Astrocyte of the spinal cord (primary cell): ENCODE measurements at places on chromosomes 1 and 21.

GRCh38 chr1:159071970-159072582 lies 4.5 kb downstream of the AIM2 start:
- peak; percentile 72 for DNase-seq

DNA sequence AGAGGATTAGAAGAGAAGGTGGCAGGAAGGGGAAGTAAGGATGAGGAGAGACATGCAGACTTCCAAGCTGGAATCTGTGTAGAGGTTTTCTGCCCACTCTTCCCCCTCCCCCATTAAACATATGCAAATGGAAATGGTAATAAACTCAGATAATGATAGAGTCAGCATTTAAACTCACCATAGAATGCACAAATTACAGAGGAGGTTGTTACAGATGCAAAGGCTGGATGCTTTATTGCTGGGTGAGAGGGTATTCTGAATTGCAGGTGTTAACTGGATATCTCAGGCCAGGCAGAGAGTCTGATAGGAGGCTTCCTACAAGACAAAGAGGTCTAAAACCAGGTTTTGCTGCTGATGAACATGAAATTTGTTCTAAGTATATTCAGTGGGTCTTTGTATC lies 372.5 kb downstream of the SEC16B start:
- DNase-seq: no peak

GRCh38 chr1:207172321-207172720 lies 68.3 kb downstream of the C4BPA start:
- DNase-seq: no peak

GRCh38 chr1:224747578-224747977 lies 131.5 kb downstream of the CNIH3 start:
- peak; percentile 56 for DNase-seq

- peak; percentile 91 for DNase-seq
These were observed 8.5 kb upstream of the COL8A2 start for GRCh38 chr1:36133484-36133883.

GRCh38 chr21:25179116-25179515 lies 428.2 kb downstream of the MRPL39 start:
- DNase-seq: peak; percentile 67

DNA sequence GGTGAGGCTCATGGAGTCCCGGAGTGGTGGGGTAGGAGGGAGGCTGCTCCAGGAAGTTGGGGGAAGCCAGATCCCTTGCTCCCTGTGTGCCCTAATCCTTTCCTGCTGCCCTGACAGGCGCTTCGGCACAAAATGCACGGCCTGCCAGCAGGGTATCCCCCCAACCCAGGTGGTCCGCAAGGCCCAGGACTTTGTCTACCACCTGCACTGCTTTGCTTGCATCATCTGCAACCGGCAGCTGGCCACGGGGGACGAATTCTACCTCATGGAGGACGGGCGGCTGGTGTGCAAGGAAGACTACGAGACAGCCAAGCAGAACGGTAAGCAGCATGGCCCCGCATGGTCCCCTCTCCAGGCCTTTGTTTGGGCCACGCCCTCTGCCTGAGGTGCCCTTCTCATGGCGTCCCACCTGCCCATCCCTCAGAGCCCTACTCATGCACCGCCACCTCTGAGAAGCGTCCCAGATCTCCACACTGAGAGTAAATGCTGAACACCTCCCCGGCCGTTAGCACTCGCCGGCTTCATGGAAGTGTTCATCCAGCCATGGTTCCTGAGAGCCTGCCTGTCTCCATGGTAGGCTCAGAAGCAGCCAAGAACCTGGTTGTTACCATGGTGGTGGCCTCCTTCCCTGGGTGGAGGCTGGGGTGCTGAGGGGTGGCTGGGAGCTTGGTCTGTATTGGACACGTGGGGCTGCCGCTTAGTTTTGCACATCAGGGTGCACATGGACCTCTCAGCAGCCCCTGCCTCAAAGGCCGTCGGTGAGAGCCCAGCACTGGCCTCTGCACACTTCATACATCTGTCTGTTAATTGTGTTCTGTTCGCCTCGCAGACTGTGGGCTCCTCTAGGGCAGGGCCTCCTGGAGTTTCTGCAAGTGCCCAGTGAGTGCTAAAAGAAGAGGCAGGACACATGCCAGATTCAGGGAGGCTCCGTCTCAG lies 36.5 kb downstream of the LHX4 start:
- DNase-seq: no peak

- peak; percentile 28 for DNase-seq
These were observed 7.1 kb upstream of the TMEM61 start for GRCh38 chr1:54973205-54973921.

GRCh38 chr1:157269656-157270375 lies 131.6 kb upstream of the ETV3 start:
- DNase-seq: no peak

DNA sequence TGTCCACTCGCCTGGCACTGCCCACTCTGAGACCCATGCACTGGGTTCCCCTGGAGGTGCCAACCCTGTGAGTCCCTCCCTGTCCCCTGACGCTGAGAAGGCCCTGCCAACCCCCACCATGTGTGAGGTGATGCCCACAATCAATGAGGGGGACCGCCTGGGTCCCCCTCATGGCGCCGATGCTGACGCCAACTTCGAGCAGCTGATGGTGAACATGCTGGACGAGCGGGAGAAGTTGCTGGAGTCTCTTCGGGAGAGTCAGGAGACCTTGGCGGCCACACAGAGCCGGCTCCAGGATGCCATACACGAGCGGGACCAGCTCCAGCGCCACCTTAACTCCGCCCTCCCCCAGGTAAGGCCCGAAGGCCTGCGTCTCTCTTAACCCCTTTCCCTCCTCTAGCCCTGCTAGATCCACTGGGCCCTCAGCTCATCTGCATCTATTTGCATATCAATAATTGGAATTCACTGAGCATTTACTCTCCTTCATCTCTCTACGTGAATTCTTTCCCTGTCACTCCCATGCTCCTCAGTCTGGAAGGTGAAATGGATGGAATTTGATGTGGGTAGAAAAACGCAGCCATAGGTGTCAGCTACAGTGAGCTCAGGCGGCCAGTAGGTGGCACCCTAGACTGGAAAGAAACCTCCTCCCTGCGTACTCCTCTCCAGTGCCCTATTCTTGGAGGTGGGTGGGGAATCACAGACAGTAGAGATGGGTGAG lies 12.8 kb downstream of the PPFIA4 start:
- DNase-seq: peak; percentile 55

DNA sequence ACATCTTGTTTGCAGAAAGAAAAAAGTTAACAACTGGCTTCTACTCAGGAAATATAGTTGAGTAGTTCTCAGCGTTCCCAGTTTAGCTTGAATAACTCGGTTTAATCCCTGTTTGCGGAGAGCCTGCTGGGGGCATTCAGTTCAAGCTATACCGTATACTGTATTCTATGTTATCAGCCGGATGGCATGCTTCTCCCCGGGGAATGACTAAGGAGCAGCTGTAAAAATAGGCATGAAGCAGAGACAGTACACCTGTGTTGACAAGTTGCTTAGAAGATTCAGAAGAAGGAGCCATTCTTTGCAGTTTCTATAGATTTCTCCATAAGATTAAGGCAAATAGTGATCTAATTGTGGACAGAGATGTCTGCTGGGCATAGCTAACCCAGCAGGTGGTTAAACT lies 267.8 kb upstream of the NCAM2 start:
- DNase-seq: peak; percentile 3

GRCh38 chr1:162702628-162703027 lies 70.4 kb downstream of the DDR2 start:
- no peak for DNase-seq

GRCh38 chr1:27633298-27633610 lies 1.7 kb downstream of the FGR start:
- DNase-seq: no peak

GRCh38 chr1:25624156-25624555 lies 7.6 kb downstream of the MAN1C1 start:
- DNase-seq: no peak

GRCh38 chr1:24619376-24619775 lies 23.7 kb upstream of the SRRM1 start:
- no peak for DNase-seq

DNA sequence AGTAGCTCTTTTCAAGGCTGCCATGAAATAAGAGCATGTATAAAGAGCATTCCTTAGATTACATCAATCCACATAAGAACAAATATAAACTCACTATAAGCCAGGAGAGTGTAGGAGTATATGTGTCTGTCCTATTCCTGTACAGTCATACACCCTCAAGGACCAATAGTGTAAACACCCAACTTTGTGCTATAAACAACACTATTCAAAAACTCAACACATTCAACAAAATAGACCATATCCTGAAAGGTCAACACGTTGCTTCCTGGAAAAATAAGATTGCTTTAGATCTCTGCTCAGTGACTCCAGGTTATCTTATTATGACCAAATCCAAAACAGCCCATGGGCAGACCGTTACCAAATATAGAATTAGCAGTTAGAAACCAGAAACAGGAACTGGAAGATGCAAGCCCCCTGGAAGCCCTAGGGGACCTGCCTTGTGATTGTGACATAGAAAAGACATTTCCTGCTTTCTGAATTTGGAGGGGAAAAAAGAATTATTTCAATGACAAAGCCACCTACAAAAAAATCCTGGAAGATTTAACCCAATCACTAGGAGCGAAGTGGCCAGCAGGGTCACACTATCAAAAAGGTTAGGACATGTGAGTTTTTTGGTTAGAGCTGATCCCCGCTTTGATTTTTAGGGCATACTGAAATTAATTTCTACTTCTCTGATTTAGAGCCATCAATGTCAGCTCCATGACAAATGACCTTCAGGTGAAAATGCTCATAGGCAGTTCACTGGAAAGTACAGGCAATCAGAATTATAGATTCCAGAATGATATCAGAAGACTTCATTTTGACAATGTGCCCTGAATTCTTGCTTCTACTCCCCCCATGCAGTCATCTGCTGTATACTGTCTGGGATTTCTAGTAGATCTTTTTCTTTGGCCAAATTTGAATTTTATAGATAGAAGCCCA lies 59.9 kb downstream of the LRRC8C start:
- DNase-seq: no peak

DNA sequence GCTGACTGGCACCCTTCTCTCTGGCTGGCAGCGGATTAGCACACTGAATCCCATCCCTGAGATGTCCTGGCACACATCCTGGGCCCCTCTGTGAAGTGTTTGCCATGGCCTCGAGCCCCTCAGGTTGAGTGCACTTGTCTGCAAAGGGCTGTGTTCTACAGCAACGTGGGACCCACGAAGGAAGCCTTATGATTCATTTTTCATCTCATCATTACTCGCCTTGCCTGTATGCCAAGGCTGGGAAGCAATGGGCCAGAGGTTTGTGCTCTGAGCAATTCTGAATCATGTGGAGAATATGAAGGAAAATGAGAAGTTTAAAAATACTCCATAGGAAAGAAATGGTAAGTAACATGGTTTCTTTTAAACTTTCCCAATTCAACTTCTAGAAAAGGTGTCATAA lies 124.8 kb upstream of the LMO4 start:
- DNase-seq: peak; percentile 60

DNA sequence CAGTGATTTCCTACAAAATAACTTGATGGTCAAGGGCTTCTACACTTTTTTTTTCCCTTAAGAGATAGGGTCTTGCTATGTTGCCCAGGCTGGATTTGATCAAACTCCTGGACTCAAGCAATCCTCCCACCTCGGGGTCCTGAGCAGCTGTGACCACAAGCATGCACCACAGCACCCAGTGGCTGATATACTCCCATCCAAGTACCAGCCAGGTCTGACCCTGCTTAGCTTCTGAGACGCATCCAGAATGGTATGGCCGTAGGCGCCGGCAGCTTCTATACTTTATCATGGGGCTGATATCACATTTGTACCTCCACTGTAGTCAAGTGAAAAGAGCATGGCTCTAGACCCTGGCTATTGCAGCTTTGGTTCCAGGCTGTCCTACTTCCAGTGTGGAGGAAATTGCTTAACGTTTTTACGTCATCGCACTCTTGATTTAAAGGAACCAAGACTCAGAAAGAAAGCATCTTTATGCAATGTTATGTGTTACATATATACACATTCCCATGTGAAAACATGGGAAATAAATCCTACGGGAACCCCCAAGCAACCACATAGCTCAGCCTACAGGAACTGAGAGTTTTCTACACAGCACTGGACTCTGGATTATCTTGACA lies 39.5 kb downstream of the PDPN start:
- DNase-seq: no peak

DNA sequence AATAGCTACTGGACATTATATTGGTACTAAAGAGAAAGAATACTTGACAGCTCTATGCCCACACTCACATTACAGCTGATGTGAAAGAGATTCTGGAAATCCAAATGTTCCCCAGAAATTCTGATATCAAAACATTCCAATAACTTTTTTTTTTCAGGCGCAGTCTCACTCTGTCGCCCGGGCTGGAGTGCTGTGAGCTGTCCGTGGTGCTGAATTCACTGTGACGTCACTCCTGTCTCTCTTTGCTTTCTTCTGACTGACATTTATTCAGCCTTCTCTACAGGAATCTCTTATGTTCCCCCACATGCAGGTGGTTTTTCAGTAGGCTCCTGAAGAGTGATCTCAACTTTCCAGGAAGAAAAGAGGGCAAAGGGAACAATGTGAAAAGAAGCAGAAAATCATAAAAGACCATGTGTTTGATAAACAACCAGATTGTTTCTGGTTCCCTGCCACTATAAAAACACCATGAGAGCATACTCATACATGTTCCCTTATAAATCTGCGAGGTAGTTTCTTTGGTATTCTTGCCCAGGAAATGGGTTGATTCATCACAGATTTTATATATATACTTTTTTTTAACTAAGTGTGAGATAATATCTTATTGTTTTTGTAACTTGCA lies 6.2 kb downstream of the S100A7A start:
- DNase-seq: peak; percentile 53

GRCh38 chr21:43734131-43734927 lies 15.4 kb downstream of the PDXK start:
- peak; percentile 14 for DNase-seq

- peak; percentile 62 for DNase-seq
These were observed 9.2 kb upstream of the GALE start for GRCh38 chr1:23809751-23810171.

DNA sequence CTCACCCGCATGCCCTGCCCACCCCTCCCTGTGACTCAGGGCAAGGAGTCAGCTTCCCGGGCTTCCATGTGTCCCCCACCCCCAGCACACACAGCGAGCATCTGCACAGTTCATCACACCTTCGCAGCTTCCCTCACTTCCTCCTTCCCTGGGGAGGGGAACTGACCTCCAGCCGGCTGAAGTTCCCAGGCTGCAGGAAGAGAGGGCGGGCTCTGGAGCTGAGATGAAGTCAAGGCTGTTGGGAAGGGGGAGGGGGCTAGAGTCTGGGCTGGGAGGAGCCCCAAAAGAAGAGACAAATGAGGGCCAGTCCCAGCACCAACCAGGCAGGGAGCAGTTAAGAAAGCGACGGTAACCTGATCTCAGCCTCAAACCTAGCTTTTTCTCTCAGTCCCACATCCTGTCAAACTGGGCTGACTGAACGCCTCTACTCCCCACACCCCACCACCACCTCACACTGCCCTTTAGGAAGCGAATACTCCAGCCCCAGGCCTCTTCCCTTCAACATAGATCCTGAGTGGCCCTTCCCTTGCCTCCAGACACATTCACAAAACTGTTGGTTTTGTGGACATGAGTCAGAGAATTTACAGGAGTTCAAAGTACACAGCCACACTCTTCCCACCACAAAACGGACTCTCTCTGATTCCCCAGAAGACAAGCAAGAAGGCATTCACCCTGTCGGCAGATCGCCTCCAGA lies 1.8 kb downstream of the RHOC start:
- DNase-seq: peak; percentile 97

GRCh38 chr21:46297338-46298271 lies 11.5 kb downstream of the YBEY start:
- DNase-seq: peak; percentile 29
